ENCODE measurements at places on chromosomes 2 and 18. TPM values are rescaled to one million over a fixed set of nuclear protein-coding genes. Genes with fewer than 3 reads are reported as not detected.

GRCh38 chr18:47628893-47629292, 301.6 kb downstream of the SMAD2 start:
- no peak for DNase-seq

DNA sequence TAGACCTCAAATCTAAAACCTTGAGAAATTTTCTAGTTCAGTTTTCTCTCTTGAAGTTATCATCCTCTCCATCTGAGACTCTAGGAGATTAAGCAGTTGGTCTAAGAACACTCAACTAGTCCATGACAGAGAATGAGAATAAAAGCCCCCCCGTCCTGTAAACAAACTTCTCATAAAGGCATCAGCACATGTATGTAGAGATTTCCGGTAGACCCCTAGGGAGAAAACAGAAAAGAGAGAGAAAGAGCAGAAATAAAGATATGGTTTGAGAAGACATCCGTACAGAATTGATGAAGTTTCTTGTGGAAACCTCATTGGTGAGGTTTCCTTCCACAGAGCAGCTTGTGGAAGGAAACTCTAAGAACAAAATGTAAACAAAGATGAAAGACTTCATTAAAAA, 3.2 kb upstream of the GPR155 start:
- DNase-seq, result no peak

DNA sequence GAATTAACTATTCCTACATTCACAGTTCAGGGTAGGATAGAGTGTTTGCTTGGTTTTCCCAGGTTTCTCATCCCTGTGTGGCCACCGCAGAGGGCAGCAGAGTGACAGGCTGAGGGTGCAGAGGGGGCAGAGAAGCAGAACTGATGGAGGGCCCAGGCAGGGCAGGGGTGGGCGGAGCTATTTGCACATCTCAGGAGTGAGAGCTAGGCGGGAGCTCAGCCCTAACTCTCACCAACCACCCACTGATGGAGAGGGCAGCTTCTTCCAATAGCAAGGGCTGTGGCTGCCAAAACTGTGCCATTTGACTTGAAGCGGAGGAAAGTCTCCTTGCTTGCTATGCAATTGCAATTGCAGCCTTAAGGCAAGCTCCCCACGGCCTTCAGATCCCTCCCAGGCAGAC, 12.0 kb upstream of the DARS1 start:
- no peak for DNase-seq

DNA sequence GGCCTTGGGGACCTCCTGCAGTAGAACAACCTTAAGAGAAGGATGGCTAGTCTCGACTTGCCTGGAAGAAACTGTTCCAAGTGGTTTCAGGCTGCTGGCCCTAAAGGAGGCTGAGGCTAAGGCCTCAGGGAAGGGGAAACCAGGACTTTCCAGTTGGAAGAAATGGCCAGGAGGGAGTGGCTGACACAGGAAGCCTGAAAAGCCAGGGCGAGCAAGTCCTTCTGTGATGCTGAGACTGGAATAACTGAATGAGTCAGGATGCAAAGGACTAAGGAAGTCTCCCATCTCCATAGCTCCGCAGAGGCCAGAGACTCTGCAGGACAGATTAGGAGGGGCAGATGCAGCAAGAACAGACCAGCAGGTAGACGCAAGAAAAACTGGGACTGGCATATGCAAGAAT, 7.4 kb downstream of the HTRA2 start:
- DNase-seq, result no peak

GRCh38 chr2:104976603-104977120, 61.2 kb upstream of the MRPS9 start:
- no peak for DNase-seq

- no peak for DNase-seq
These were observed 71.4 kb downstream of the BOD1L2 start for GRCh38 chr18:57218281-57218680.

DNA sequence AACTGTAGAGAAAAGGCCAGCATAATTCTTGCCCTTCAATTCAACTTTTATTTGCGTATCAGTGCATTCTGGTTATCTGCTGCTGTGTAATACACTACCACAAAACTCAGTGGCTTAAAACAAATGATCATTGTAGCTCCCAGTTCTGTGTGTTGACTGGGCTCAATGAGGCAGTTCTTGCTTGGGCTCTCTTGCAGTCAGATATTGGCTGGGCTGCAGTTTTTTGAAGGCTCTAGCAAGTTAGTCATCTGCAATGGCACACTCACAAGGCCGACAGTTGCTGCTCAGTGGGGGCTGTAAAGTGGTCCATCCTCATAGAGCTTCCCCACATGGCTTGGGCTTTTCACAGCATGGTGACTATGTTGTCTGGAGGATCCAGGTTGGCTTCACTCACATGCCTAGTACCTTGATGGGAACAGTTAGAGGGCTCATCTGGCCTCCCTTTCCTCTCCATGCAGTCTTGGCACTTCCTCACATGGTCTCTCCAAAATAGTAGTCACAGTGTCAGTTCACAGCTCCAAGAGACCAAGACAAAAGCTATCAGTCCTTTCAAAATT, 110.6 kb upstream of the TNP1 start:
- no peak for DNase-seq

DNA sequence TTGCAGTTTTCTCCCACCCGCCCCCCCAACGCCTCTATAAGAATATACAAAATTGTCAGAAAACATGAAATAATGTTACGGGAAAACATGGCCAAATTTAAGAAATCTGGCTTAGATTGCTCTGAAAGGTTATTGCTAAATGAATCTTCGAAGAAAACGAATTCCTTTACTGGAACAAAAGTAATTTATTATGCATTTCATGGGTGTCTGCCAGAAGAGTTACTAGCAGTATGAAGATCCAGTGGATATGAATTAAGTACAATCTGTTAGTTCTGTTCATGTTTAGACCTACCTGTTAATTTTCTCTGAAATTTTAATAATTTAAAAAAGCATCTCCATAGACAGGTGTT, 21.9 kb downstream of the GATA6 start:
- DNase-seq, result no peak

DNA sequence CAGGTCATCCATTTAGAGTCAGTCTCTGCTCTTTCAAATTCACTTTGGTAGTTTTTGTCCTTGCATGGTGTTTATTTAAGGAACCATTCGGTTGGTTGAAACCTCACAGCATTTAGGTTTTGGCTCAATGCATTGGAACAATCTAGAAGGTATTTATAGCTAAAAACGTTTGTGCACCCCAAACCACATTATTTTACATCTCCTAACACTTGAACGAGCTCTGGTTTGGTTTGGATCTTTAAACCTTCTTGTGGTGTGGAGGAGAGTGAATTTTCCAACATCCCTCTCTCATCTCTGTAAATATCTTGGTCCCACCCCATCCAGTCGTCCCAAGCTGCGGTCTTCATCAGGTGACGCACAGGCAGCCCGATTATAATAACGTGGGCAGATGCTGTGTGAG, 287.9 kb downstream of the LPIN1 start:
- no peak for DNase-seq

GRCh38 chr2:200673191-200673590, 87.4 kb downstream of the AOX1 start:
- no peak for DNase-seq

GRCh38 chr18:78965260-78965659, 14.4 kb upstream of the SALL3 start:
- no peak for DNase-seq

GRCh38 chr2:104406261-104406726, 447.6 kb upstream of the POU3F3 start:
- no peak for DNase-seq

- DNase-seq, result no peak
These were observed 90.1 kb upstream of the LGALSL start for GRCh38 chr2:64363848-64364247.

DNA sequence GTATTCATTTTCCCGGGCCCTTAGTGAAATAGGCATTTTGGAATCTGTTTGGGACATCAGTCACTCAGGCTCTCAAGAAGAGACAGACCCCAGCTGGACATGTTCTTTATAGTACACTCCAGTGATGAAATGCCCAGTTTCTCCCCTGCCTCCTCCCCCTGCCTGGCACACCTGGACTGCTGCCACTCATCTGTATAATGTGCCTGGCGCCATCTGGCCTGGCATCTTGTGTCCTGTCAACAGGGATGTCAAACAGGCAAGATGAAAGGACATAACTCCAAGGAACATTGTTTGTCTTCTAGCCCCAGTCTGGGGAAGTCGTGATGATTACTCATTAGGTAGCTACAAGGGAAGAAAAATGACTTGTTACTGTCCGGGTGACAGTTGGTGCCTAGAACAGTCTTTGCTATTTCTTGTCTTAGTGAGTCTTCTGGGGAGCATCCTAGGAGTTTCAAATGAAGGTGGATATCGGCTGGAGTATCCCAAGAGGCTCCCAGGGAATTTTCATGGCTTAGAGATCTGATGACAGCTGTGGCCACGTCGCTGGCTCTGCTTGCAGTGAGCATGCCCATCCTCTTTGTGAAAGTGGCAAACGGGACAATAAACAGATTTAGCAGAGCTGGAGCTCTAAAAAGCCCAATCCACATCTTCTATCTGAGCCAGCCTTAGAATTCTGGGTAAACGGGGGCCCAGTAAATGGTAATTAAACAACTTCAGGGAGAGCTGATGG, 153.6 kb downstream of the ALK start:
- no peak for DNase-seq

- DNase-seq, result no peak
These were observed 66.1 kb downstream of the NPAS2 start for GRCh38 chr2:100886085-100886484.

- no peak for DNase-seq
These were observed 9.0 kb upstream of the HAAO start for GRCh38 chr2:42801381-42801780.

GRCh38 chr2:47195148-47195547, 40.0 kb upstream of the STPG4 start:
- no peak for DNase-seq

- DNase-seq, result no peak
These were observed 1556.8 kb upstream of the SLC39A10 start for GRCh38 chr2:194100201-194100600.

- no peak for DNase-seq
These were observed 148.8 kb downstream of the TNS1 start for GRCh38 chr2:217853961-217854360.

DNA sequence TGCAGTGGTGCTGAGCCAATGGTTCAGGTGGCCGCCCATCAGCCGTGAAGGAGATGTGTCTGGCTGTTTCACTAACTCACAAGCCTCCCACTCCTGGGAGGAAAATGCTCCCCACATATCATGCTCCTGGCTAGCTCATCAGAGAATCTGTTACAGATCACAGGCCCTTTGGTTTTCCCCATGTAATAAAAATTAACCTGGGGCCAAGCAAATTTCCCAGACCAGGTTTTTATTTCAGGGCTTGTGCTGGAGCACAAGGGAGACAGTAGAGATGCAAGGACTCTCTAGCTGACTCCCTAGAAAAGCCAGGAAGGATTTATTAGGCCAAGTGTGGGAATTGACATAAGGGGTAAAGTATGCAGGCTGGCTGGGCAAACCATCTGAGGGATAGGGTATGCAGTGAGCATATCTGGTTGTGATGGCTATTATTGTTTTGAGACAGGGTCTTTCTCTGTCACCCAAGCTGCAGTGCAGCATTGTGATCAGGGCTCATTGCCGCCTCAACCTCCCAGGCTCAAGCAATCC, 40.6 kb upstream of the CCBE1 start:
- no peak for DNase-seq

DNA sequence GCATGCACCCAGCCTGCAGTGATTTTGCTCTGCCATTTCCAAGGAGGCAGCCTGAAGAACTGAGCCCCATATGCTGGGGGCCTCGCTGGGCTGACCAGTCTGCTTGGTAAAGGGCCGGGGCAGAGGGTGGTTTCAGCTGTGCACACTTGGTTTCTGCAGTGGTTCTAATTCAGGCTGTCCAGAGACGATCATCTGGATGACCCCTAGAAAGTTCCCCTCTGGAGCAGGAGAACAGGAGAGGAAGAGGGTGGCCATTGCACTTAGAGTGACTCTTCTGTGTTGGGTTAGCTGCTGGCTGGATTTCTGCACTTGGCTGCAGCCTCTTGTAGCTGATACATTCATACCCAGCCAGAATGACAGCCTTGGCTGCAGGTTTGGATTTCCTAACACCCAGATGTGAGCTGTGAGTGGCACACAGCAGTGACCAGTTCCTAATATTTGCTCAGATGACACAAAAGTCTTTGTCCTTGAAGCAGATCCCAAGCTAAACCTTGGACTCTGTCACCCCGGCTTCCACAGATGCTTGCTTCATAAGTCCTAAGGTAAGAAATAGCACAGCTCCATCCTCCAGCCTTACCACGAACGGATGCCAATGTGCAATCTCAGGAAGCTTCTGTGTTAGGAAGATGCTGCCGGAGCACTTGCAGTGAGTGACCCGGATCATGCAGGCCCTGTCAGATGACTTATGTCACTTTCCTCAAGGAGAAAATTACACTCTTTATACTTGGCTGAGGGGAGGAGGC, 105.6 kb downstream of the HNRNPLL start:
- DNase-seq, result peak; percentile 69

GRCh38 chr2:166351319-166351718, 24.4 kb downstream of the SCN9A start:
- no peak for DNase-seq

DNA sequence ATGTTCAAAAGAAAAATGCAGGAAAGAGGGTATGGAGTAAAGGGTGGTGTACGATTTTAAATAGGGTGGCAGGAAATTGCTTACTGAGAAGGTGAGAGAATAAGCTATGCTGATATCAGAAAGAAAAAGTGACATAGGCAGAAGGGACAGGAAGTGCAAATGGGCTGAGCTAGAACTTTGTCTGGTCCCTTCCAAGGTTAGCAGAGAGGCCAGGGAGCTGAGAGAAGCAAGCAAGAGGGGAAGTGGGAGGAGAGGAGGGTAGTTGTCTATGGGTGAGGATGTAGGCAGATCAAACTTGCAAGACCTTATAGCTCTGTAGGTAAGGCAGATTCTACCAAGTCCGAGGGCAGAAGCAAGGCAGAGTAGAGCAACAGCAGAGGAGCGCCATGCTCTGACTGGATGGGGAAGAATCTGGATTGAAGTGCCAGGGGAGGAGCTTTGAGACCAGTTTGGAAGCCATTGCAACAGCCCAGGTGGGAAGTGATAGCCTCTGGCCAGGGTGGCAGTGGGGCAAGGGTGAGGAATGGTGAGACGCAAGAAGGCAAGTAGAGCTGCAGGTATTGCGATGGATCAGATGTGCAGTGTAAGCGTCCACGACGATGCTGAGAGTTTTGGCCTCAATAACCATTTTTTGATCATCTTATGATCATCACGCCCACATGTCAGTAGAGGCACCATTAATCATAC, 134.4 kb upstream of the APCDD1 start:
- DNase-seq, result no peak

Gene ALPG
- total RNA-seq, result not detected

Gene EVA1A
- 0.97 TPM for total RNA-seq

Gene TEKT4
- total RNA-seq, result not detected

Gene LCT
- not detected for total RNA-seq

Gene UPP2
- not detected for total RNA-seq

Gene WDCP
- total RNA-seq, result 7.3 TPM

Gene ZNF804A
- total RNA-seq, result not detected

Gene CIB4
- total RNA-seq, result not detected

Gene GPBAR1
- 1.8 TPM for total RNA-seq
